ENCODE measurements at places on chromosomes 1 and 21. TPM values are rescaled to one million over a fixed set of nuclear protein-coding genes. Genes with fewer than 3 reads are reported as not detected.

DNA sequence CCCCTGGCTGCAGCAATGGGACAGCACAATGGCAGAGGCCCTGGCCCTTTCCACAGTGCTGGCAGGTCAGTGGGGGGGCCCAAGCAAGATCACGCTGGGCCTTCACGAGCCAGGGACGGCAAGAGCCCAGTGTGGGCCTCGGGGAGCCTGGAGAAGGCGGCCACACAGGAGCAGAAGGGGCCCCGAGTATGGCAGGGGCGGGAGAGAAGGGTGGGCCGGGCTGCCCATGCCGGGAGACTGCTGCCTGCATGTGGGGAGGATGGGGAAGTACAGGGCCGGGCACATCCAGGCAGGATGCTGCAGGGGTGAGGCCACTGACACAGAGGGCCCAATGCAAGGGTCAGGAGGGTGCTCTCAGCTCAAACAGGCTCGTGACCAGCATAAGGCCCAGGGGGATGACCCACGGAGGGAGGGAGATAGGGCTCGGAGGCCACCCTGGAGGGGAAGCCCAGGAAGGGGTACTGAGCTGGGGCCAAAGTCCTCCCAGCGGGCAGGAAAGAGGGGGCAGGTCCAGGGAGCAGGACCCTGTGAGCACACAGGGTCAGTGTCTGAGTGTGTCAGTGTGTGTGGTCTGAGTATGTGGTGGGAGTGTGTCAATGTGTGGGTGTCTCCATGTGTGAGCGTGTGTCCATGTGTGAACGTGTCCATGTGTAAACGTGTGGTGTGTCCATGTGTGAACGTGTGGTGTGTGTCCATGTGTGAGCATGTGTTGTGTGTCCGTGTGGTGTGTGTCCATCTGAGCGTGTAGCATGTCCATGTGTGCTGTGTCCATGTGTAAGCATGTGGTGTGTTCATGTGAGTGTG, 13.1 kb downstream of the SLC19A1 start:
- DNase-seq = no peak

The ANKRD13C gene
- 32.8 TPM for polyA plus RNA-seq

- DNase-seq = peak; percentile 17
Measured at GRCh38 chr1:113793878-113794834, 18.1 kb downstream of the RSBN1 start.

The GFI1 gene
- polyA plus RNA-seq = 0.23 TPM

- DNase-seq = no peak
Measured at GRCh38 chr1:226111883-226112261, 49.4 kb downstream of the H3-3A start.

- no peak for DNase-seq
Measured at GRCh38 chr1:155170806-155171205, 2.3 kb downstream of the KRTCAP2 start.

DNA sequence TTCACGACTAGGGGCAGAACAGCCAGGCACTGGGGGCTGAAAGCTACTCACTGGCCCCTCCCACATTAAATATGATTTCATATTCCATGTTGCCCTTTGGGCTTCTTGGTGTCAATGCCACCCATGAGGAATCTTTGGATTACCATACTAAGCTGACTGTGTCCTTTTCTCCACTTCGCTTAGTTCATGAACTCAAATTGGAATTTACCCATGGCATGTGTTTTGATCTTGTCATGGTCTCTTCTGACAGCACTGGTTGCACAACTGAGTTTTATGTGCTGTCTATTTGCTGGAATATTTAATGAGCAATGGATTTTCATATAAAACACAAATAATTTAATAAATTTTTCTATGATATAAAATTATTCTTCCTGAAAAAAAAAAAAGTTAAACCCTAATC, 59.2 kb downstream of the SERBP1 start:
- DNase-seq = no peak

DNA sequence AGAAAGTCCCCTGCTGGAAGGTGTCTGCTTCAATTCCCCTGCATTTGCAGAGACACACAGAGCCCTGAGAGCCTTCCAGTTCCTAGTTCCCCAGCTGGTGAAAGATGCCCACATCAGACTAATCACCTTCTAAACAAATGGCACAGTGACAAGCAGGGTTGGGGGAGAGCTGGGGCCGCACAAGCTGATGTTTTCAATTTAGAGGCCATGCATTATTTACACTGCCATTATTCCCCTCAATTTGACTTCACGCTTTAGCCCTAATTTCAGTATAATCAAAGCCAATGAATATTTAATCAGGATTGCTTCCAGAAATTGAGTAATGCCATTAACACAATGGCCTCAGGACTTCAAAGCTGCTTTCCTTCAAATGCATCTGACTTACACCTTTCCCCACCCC, 81.5 kb downstream of the BEND5 start:
- DNase-seq = no peak

GRCh38 chr1:188769181-188769580, 1708.5 kb downstream of the BRINP3 start:
- DNase-seq = no peak

GRCh38 chr1:58573705-58574591, 3.1 kb downstream of the TACSTD2 start:
- no peak for DNase-seq

- no peak for DNase-seq
Measured at GRCh38 chr1:169041366-169041765, 65.1 kb upstream of the ATP1B1 start.

The SERTAD4 gene
- polyA plus RNA-seq = 3.3 TPM

DNA sequence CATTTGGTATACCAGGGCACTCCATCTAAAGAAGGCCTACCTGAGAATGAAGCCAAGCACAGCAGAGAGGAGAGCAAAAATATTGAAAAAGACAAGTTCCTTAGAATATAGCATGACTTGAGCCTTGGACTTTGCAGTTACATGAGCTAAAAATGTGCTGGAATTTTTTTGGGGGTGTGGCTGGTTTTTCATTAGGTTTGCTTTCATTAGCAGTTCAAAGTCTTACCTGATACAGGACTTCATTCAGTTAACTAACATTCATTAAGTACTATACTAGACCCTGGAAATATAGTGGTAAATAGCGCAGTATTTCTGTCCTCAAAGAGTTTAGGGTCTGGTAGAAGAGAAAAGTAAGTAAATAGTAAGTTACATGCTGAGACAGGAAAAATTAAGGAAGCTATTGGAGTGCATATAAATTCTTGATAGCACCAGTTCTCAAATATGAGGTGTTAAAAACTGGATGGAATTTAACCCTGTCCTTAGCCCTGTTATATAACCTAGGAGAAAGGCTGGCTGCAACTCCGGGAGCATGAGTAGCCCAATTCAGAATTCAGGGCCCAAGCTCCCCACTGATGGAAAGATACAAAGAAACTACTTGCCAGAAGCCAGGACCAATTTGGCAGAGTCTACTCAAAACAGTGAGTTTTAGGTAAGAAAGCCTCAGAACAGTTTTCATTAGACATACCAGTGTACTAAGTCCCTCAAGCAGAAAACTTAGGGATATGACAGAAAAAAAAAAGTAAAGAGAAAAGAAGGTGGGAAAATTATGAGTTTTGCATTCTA, 3.1 kb upstream of the DOCK7 start:
- DNase-seq = no peak

- DNase-seq = no peak
Measured at GRCh38 chr1:101153692-101154091, 83.1 kb upstream of the S1PR1 start.
